ENCODE measurements at places on chromosomes 6 and 20.

DNA sequence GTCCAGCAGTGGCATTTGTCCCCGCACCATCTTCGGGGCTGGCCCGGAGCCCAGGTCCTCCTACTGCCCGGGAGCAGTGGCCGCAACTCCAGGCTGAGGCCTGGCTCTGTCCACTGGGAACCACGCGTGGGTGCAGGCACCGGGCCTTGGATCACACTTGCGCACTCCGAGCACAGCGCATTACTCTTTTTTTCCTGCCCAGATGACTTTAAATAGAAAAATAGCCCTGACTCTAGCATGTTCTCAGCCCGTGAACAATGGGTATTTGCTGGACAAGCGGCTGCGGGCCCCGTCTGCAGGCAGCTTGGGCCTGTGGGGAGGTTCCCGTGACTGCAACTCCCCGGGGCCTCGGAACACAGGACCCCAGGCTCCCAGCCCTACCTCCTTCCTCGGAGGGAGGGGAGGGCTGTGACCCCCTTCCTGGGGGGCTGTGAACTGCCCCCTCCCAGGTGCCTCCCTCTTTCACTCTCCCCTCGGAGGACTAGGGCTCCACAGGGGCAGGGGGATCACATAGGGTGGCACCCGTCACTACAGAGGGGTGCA is 162.2 kb downstream of the TBXT start:
- DNase-seq = no peak

GRCh38 chr6:42744351-42744893 is 1.5 kb downstream of the TBCC start:
- no peak for DNase-seq

- DNase-seq = no peak
Measured at GRCh38 chr6:38047562-38047961, 228.0 kb downstream of the ZFAND3 start.

DNA sequence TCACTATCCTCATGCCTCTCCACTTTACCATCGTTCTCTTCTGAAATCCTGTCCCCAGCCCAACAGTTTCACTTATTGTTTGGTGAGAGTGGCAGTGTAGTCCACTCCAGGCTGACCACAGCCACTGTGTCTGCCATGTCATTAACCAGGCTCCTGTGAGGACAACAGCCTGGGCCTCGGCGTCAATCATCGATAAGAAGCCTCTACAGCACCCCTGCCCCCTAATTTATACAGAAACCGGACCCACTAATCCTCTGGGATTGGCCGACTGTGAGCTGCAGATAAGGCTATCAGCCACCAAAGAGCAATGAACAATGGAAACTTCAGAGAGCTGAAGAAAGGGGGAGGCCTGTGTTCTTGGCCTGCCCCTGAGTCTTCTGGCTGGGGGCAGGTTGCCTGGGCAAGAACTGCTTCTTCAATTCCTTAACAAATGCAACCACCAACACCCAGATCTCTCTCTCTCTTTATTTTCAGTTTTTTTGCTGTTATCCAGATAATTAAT is 3.4 kb downstream of the EGFL8 start:
- no peak for DNase-seq

GRCh38 chr6:158631678-158632537 is 12.6 kb downstream of the DYNLT1 start:
- DNase-seq = no peak

DNA sequence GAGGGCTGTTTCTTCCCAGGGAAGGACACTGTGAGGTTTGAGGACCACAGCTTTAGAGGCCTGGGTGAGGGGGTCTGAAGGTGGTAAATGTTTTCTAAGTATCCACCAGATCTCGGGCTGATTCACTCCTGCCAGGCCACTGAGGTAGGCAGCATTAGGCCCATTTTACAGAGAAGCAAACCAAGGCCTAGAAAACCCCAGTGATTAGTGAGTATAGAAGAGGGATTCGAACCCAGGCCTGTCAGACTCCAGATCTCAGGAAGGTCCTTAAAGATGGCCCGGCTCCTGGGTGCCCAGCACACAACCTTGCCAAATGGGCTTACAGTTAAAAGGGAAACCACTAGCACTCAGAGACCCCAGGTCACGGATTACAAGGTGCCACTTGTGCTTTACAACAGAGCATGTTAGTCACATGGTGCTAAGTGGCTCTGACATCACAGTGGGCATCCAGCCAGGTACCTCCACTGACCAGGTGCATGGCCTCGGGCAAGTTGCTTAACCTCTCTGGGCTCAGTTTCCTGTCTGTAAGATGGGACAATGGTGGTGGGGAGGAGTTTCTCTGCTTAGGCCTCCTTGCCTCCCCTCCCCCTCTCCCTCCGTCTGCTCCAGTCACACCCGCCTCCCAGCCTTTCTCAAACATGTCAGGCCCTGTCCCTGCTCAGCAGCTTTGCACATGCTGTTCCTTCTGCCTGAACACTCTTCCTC is 18.8 kb upstream of the SIRPA start:
- DNase-seq = no peak

GRCh38 chr6:166704171-166704570 is 77.1 kb upstream of the RPS6KA2 start:
- DNase-seq = no peak

- no peak for DNase-seq
Measured at GRCh38 chr6:22613051-22613450, 43.7 kb downstream of the HDGFL1 start.

DNA sequence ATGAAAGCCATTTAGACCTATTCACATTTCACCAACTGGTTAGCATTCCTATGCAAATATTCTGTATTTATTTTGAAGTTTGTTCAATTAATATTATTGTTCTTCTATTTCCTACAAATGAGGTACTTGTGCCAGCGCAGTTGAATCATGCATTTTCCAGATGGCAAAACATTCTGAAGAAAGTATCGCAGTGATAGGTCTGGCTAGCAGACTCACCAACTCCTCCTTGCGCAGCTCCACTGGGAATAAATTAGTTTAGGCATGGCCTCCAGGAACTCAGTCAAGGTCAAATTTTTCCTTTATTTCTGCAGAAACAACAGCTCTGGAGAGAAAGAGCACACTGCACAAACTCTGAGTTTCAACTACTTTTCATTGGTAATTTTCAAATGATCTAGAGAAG is 437.7 kb downstream of the COL12A1 start:
- DNase-seq = no peak

DNA sequence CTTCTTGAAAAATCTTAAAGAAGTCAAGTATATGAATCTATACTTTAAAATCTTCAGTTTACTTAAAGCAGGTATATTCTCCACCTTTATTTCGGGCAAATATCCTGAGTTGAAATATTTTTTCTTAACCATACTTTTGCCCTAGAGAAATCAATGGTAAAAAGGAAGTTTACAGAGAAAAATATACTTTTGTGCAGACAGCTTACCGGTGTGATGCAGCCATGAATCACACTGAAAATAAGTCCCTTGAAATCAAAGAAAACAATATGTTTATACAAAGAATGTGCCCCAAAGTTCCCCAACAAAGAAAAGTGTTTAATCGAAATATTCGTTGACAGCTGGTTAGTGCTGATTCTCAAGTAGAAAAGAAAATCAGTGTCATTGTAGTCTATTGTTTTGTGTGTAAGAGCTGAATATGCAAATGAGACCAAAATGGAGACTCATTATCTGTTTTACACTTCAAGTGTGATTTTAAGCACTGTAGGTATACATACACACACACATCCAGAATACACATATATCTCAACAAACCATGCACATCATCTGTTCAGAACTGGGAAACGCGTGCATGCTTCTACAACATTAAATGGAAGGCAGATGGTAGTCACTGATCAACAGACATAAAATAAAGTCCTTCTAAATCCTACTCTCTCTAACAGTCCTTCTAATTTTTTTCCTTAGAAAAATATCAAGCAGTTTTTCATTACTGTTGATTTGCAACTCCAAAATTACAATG is 73.3 kb downstream of the BTBD9 start:
- no peak for DNase-seq

- DNase-seq = no peak
Measured at GRCh38 chr20:1569415-1569881, 11.9 kb upstream of the SIRPD start.

GRCh38 chr20:18267815-18268214 is 20.5 kb upstream of the ZNF133 start:
- DNase-seq = no peak

DNA sequence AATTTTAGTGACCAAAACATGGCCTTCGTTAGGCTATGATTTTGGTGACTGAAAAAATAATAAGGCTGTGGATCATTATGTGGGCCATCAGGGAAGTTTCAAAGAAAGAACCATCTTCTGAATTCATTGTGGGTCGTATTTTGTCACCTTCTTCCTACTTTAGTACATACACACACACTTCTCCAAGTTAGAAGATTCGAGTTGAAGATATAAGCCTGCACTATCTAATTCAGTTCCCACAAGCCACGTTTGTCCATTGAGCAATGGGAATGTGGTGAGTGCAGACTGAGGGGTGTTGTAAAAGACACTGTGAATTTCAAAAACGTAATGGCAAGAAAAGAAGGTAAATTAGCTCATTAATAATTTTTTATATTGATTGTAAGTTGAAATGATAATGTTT is 766.0 kb downstream of the KIF16B start:
- no peak for DNase-seq

DNA sequence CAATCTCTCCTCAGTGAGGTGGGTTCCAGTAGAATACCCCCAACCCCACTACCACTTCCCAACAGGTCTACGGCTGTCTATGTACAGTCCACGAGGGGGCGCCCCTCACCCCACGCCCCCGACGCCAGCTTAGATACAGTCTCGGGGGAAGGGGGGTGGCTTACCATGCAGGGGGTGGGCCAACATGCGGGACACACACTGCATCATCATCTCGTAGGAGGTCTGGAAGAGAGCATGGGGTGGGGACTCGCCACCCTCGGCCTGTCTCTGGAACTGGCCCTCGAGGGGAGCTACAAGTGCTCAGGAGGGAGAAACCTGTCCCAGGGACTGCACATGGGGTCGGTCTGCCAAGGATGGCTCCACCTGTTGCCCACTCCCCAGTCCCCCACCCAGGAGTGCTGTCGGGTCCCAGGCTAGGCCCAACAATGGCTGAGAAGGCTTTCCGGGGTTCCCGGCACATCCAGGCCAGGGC is 8.5 kb downstream of the MTCH1 start:
- DNase-seq = no peak

GRCh38 chr20:21981597-21982344 is 276.3 kb downstream of the PAX1 start:
- no peak for DNase-seq

GRCh38 chr6:33974471-33974870 is 170.7 kb upstream of the MLN start:
- DNase-seq = no peak

- DNase-seq = no peak
Measured at GRCh38 chr6:138837246-138837645, 41.4 kb downstream of the ECT2L start.

GRCh38 chr20:29874476-29875202 is 1382.8 kb upstream of the DEFB115 start:
- no peak for DNase-seq

GRCh38 chr6:144317736-144318135 is 32.6 kb downstream of the UTRN start:
- DNase-seq = no peak

GRCh38 chr20:63106108-63106764 is 99.5 kb upstream of the BHLHE23 start:
- DNase-seq = no peak

All from stimulated activated CD8-positive, alpha-beta memory T cell treated with anti-CD3 and anti-CD28 coated beads, Interleukin-4, amount 100 ng/mL, for 1 hour (primary cell).